Activated naive CD8-positive, alpha-beta T cell treated with anti-CD3 and anti-CD28 coated beads, Interleukin-2, amount 10 ng/mL, durations not matched to agents 7 days and 5 days (primary cell): ENCODE measurements at places on chromosomes 2 and 18. TPM values are rescaled to one million over a fixed set of nuclear protein-coding genes. Genes with fewer than 3 reads are reported as not detected.

GRCh38 chr2:127619877-127620705 lies 25.9 kb upstream of the GPR17 start:
- no peak overlapping the region for H3K4me3 ChIP-seq
- H3K4me1 ChIP-seq: peaks cover 22% of the 10 kb centered on the region
- no peaks in the 10 kb centered on the region for H3K27me3 ChIP-seq
- no peak for DNase-seq
- peaks cover 9% of the 10 kb centered on the region for H3K36me3 ChIP-seq

GRCh38 chr2:6523476-6523875 lies 342.2 kb downstream of the CMPK2 start:
- no peak overlapping the region for H3K27ac ChIP-seq
- no peak for DNase-seq
- no peaks in the 10 kb centered on the region for H3K27me3 ChIP-seq

- no peak overlapping the region for H3K4me3 ChIP-seq
- no peak overlapping the region for H3K27ac ChIP-seq
- no peak for DNase-seq
- H3K4me1 ChIP-seq: no peaks in the 10 kb centered on the region
Measured at GRCh38 chr2:232260075-232260474, 118.5 kb upstream of the ALPP start.

DNA sequence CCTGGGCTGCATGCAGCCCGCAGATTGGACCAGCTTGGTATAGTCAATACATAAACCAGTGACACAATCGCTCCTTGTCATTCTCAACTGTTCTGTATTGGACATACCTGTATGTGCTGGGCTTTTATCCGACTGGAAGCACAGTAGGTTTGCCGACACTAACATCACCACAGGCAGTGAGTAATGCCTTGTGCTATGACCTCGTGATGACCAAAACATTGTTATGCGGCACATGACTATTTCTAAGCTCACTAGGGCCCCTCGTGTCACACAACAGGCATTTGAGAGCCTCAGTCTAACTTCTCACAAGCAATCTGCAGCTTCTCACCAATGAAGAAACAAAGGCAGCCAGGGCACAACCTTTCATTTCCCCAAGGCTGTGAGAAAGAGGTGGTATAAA lies 320.8 kb downstream of the AFF3 start:
- H3K4me3 ChIP-seq: no peak overlapping the region
- no peak overlapping the region for H3K27ac ChIP-seq
- no peaks in the 10 kb centered on the region for H3K36me3 ChIP-seq
- H3K27me3 ChIP-seq: peaks cover 9% of the 10 kb centered on the region
- no peak for DNase-seq
- H3K4me1 ChIP-seq: peaks cover 5% of the 10 kb centered on the region

IL1R2 gene
- total RNA-seq: 0.53 TPM

MDH1B gene
- total RNA-seq: 0.44 TPM

UGT1A10 gene
- total RNA-seq: not detected
